ENCODE measurements at places on chromosomes 1 and 21.

DNA sequence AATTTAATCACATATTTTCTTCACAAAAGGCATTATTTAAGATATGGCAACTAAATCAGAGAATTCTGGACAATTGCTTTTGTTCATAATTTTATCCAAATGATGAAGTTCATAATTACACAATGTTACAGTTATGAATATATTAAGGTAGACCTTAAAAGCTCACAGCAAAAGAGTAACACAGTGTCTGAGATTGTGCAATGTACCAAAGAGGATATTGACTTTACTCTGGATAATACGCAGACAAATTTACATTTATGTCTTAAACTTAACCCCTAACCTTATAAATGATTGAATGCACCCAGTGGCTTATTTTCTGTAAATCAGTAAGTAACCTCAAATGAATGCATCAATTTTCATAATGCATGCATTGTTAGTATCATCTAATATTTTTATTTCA lies 216.2 kb upstream of the SAMSN1 start:
- no peak for DNase-seq

DNA sequence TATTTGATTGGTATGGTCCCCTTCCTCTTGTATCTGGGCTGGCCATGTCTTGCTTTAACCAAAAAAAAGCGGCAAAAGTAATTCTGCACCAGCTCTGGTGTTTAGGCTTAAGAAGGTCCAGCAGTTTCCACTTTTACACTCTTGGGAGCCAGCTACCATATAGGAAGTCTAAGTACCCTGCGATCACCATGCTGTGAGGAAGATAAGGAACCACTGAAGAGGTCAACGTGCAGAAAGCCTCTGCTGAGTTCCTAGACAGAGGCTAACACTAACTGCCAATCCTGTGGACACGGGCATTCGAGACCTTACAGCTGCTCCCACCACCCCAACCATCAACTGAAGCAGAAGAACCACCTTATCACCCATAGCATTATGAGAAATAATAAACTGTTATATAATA lies 331.4 kb downstream of the VAV3 start:
- no peak for DNase-seq

GRCh38 chr1:29391362-29391880 lies 155.1 kb downstream of the PTPRU start:
- no peak for DNase-seq

GRCh38 chr1:96971849-96972602 lies 250.4 kb downstream of the PTBP2 start:
- no peak for DNase-seq

DNA sequence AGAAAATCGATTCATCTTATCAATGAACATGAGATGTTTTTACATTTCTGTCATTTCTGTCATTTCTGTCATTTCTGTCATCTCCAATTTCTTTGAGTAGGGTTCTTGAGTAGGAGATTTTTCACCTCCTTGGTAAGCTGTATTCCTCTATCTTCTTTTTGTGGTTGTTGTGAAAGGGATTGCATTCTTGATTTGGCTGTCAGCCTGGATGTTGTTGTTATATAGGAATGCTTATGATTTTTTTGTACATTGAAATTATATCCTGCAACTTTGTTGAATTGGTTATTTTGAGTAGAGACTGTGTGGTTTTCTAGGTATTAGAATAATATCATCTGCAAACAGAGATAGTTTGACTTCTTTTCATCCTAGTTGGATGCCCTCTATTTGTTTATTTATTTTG lies 1233.7 kb downstream of the PLA2G4A start:
- DNase-seq = no peak

DNA sequence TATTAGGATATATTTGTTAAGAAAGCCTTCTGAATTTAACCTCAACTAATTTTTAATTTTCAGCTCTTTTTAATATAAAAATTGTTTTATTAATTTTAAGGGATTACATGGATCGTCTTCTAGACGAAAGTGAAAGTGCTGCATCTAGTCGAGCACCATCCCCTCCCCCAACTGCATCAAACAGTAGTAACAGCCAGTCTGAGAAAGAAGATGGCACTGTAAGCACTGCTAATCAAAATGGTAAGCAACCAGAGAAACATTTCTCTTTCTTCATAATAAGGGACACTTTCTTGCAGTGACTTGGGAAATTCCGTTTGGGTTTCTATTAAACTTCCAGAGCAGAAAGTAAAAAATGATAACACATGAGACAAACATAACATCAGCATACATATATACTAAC lies 56.9 kb downstream of the MIER1 start:
- no peak for DNase-seq

GRCh38 chr1:76267631-76268030 lies 193.1 kb downstream of the ST6GALNAC3 start:
- DNase-seq = no peak

DNA sequence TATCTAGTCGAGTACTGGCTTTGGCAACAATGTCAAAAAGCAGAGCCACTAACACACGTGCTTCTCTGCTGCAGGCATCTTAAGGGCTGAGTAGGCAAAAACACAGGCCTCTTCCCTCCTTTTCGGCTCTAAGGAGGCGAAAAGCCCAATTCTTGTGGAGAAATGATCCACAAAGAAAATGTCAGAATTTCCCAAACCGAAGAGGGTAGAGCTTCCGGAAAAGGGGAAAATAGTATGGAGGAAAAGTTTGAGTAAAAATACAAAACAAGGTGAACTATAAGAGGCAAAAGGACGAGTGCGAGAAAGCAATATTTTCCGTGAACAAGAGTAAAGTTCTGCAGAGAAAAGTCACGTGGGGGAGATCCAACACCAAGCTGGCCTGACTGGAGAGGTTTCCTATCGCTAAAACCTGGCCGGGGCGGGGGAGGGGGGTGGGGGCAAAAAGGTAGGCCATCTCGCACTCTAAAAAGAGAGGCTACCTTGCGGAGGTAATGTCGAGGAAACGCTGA lies 551 bp downstream of the ZRANB2 start:
- DNase-seq = no peak

GRCh38 chr1:205735218-205735617 lies 14.8 kb downstream of the NUCKS1 start:
- DNase-seq = no peak

- DNase-seq = no peak
These were observed 1.4 kb downstream of the RCC1 start for GRCh38 chr1:28507247-28507645.

DNA sequence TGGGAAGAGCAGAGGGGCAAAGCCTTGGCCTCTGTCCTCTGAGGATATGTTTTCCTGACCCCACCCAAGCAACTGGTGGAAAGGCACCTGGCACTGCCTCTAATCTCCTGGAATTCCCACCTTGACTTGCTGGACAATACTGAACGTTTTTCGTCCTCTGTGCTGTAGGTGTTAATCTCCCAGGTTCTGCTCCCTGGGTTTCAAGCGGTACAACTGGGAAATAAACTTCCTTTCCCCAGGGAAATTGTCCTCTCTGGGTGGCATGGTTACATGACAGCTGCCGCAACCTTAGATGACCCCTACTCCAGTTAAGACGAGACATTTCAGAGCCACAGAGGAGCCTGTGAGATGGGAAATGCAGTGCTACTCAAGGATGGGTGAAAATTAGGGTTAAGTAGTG lies 57.3 kb upstream of the BCAR3 start:
- DNase-seq = no peak

DNA sequence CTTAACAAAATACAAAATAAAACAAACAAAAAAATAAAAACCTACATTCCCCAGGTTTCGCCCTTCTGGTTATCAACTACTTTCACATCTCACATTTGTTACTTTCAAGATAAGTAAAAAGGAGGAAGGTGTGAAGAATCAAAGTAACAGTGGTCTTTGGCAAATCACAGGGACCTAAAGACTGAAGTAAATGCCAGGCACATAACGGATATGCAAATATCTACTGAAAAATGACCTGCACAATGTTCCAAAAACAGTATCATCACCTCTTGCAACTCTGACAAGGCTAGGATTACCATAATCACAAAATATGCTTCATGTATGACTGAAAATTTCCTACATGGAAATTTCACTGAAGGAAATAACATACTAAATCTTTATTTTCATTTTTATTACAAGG lies 29.3 kb downstream of the COP1 start:
- no peak for DNase-seq

- DNase-seq = no peak
These were observed 141.7 kb upstream of the NRIP1 start for GRCh38 chr21:15206514-15206913.

DNA sequence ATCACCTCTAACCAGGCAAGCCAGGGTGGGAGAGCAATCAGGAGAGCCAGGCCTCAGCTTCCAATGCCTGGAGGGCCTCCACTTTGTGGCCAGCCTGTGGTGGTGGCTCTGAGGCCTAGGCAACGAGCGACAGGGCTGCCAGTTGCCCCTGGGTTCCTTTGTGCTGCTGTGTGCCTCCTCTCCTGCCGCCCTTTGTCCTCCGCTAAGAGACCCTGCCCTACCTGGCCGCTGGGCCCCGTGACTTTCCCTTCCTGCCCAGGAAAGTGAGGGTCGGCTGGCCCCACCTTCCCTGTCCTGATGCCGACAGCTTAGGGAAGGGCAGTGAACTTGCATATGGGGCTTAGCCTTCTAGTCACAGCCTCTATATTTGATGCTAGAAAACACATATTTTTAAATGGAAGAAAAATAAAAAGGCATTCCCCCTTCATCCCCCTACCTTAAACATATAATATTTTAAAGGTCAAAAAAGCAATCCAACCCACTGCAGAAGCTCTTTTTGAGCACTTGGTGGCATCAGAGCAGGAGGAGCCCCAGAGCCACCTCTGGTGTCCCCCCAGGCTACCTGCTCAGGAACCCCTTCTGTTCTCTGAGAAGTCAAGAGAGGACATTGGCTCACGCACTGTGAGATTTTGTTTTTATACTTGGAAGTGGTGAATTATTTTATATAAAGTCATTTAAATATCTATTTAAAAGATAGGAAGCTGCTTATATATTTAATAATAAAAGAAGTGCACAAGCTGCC lies 19.8 kb downstream of the CSF1 start:
- DNase-seq = no peak

- DNase-seq = no peak
These were observed 30.7 kb downstream of the JAK1 start for GRCh38 chr1:64935551-64936155.

DNA sequence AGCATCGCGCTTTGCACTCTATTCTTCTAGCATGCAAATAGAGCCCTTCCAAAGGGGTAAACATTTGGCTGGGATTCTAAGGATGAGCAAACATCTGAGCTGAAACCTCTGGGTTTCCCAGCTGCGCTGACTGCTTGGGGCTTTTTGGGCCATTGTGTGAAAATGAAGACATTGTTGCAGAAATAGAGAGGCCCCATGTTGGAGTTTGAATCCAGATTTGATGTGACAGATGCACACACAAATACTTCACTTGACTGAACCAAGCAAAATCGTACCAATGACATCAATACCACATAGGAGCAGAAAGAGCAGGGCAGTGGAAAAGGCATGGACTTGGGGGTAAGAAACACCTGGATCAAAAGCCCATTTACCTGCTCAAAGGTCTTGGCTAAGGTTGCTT lies 144.6 kb upstream of the HMGB4 start:
- no peak for DNase-seq

- no peak for DNase-seq
These were observed 176.8 kb downstream of the ZP4 start for GRCh38 chr1:237713916-237714315.

DNA sequence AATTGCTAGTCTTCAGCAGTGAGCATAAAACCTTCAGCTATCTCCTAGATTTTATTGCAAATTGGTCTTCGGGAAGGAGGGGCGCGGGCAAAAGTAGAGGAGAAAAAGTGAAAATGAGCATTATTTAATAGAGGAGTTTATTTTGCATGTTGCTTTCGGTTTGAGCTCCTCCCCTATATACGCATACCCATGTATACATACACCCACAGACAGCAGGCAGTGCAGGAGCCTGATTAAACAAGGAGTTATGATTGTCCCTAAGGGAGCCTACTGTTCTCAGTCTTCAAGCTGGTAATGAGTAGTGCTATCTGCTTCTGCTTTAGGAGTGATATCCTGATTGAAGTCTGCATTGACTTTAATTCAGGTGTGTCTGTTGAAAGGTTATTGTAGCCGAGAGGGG lies 133.8 kb downstream of the SPATA46 start:
- no peak for DNase-seq

DNA sequence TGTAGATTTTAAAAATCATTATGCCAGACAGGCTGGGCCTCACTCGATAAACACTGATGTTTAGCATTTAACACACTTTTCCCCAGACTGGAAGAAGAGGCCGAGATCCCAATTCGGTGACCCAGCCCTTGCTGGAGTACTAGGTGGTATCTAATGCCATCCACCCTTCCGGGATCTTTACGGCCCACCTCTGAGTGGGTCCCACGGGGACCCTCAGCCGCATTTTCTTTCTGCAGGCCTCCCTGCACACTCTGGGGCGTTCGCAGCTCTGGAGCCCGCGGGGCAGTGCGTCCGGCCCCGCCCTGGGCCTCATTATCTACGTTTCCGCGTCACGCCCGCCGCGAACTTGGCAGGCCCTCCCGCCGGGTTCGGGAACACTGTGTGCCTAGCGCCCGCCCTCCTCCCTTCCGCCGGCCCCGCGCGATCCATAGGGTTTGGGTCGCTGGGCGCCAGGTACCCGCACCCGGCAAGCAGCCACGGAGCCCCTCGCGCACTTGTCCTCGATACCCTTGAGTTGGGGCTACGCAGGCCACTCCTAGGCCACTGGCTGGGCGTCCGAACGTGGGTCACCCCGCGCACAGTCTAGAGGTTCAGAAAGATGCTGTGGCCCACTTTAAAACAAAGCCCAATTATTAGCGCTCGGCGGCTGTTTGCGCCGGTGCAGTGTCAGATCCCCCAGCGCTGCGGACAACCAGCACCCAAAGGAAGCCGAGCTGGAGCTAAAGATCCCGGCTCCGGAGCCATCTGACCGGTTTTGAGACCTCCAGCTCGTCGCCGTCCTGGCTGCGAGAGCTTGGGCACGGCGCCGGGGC lies 950 bp upstream of the EVA1C start:
- DNase-seq = peak; percentile 39

- no peak for DNase-seq
These were observed 6.0 kb downstream of the FOXO6 start for GRCh38 chr1:41367288-41367642.

DNA sequence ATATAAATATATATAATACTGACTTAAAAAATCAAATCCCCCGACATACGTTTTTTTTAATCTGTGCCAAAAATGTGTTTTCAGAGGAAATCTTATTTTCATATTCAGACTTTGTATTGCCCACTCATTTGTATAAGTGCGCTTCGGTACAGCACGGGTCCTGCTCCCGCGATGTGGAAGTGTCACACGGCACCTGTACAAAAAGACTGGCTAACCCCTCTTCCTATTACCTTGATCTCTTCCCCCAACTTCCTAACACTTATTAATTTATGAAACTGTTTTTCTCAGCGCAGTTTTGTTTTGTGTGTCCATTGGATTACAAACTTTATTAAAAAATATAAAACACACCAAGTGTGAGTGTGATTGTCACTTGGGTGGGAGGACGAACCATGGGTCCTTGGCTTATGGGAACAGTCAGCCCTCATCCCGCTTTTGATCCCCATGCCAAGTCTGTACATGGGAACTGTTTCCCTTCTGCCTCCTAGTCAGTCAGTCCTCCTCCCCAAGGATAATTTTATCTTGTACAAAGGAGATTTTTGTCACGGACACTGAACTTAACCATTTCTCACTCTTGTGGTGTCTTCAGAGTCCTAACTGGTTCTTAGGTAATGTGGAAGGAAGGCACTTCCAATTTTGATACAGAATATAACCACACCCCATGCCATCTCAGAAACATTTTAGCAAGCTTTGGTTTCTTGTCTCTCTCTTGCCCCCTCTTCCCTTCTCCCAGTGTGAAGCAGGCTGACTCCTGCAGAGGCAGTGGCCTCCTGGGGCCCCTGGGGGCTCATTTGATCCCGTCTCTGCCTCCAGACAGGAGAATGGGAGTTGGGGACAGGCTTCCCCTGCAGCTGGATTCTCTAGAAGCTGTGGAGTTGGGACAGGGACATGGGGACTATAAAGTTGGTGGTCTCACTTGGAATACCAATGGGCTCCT lies 35.5 kb downstream of the ZBTB17 start:
- no peak for DNase-seq

GRCh38 chr1:212549503-212550017 lies 59.0 kb upstream of the ATF3 start:
- no peak for DNase-seq

Data from stimulated activated CD8-positive, alpha-beta memory T cell treated with anti-CD3 and anti-CD28 coated beads, Interleukin-12 subunit alpha, Interleukin-12 subunit beta, amount 100 ng/mL, for 4 hours (primary cell).